ENCODE measurements at places on chromosomes 7 and 10.
A peak's percentile ranks its signal among the peaks of the same experiment; 100 is the strongest.

- no peak for DNase-seq
These were observed 152.5 kb upstream of the ZMIZ1 start for GRCh38 chr10:78916227-78916626.

DNA sequence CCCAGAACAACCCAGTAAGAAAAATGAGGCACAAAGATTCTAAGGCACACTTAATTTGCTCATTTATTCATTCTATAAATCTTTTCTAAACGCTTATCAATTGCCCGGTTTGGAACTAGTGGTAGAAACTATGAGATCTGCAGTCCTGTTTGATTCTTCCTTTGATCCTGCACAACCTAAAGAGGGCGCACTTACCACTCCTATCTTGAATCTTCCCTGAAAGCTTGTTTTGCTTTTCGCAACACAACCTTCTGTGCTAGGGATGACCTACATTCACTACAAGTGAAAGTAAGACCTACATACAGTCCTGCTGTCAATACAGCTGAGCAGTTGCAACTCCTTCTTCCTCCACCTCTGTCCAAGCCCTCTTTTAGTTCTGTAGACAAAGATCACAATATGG lies 12.6 kb upstream of the ARL4A start:
- DNase-seq = peak; percentile 45

DNA sequence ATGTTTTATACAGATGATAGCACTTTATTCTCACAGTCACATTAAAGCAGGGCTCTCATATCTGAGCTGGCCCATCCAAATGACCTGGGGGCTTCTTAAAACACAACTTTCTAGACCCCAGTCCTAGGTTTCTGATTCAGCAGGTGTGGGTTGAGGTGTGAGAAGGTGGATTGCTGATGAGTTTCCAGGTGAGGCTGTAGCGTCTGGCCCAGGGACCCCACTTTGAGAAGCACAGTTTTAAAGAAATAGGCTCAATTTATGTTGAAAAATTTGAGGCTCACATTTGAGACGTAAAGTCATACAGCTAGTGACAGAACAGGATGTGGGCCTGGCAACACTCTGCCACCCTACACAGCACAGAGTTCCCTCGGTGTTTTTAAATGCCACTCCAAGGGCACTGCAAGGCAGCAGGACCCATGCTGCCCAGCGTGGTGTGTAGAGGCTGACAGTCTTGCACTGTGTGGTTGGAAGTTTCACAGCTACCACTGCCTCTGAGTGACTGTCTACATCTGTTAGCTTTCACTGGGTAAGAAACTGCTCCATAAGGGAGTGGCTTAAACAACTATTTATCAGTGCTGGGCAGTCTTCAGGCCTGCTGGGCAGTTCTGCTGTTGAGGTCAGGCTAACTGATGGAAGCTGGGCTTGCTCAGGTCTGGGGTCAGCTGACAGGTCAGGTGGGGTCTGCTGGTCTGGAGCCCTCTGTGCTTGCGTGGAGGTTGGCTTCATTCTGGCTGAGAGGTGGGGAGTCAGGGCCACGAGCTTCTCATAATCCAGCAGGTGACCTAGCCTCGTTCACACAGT lies 319.7 kb downstream of the CXCL12 start:
- no peak for DNase-seq

- no peak for DNase-seq
These were observed 10.6 kb downstream of the OR2F1 start for GRCh38 chr7:143965280-143965679.

GRCh38 chr7:51223505-51223904 lies 93.1 kb downstream of the COBL start:
- DNase-seq = no peak

DNA sequence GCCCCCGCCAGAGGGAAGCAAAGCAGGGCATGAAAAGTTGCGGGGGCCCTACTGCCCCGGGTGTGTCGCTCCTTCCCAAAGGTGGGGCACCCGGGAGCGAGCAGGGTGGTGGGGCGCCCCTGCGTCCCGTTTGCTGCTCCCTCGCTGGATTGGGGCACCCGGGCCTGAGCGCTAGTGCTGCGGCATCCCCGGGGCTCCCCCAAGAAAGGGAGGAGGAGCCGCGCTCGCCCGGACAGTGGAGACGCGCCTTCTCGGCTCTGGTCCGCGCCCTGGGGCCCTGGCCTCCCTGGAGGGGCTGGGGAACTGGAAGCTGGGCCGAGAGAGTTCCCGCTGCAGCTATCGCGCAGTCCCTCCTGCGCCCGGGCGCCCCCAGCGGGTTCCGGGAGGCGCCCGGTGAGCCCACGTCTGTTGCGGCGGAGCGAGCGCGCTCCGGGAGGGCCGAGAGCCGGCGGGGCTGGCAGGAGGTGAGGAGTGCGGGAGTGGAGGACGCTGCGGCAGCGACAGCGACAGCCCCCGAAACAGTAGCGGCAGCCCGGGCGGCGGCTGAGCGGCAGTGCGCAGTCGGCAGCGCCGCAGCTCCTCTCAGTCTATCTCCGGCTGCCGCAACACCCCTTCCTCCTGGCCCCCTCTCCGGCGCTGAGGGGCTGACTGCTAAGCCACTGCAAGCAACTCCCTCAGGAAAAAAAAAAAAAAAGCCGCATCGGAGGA lies 504 bp upstream of the BMPER start:
- DNase-seq = no peak

All from thymus (tissue), 14 donors.